ENCODE measurements at places on chromosomes 16 and 17.

- DNase-seq, result no peak
Measured at GRCh38 chr17:64385187-64386083, 5.2 kb downstream of the PECAM1 start.

- DNase-seq, result no peak
Measured at GRCh38 chr17:27996202-27997043, 46.1 kb upstream of the NLK start.

GRCh38 chr16:3474136-3474779 is 21.0 kb downstream of the C16orf90 start:
- DNase-seq, result no peak

DNA sequence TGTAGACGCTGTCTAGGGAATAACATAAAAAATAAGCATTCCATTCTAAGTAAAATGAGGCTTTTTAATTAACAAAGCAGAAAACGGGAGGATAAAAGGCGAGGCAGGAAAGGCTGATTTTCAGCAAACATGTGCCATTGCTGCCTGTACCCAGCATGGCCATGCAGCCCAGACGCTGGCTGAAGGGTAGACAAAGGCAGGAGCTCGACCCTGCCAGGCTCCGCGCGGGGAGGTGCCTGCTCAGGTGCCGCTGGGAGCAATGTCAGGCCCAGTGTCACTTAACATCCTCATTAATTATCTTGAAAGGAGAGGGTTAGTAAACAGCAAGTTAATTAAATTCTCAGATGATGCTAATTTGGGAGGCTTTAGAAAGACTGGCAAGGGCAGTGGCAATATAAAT is 136.0 kb downstream of the ZFHX3 start:
- no peak for DNase-seq

DNA sequence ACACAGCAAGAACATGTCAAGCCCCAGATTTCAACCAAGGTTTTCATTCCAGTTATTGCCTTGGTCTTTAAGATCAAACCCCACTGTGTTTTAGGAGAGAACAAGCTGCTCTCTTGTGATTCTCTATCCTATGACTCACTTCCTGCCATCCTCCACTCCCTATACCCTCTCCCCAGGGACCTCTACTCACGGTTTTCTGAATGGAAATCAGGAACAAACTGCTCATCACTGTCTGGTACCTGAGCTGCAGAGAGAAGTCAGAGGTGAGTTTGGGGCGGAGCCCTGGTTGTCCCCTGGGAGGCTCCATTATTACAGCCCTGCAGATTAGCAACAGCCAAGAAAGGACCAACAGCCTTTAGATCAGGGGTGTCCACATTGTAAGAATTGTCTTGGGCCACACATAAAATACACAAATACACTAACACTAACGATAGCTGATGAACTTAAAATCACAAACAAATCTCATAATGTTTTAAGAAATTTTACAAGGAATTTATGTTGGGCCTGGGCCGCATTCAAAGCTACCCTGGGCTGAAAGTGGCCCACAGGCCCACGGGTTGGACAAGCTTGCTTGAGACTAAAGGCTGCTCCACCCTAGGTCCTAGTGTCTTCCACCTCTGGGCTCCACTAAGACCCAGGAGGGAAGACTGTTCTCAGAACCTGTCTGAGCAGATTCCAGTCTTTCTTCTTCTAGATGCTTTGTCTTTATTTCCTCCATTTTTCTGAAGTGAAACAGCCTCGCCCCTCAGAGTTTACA is 9.7 kb downstream of the ETV4 start:
- DNase-seq, result no peak

DNA sequence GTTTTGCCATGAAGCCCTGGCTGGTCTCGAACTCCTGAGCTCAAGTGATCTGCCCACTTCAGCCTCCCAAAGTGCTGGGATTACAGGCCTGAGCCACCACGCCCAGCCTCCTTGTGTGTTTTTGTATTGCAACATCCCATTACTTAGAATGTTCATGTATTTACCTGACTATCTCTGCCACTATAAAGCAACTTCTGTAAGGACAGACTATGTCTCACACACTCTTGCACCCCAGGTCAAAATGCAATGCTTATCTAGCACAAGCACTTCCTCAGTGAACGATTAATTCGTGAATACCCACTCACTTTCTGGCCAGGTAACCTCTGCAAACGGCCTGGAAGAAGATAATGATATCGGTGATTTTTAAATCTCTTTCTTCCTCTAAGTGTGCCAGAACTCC is 82.6 kb downstream of the NDEL1 start:
- DNase-seq, result no peak

DNA sequence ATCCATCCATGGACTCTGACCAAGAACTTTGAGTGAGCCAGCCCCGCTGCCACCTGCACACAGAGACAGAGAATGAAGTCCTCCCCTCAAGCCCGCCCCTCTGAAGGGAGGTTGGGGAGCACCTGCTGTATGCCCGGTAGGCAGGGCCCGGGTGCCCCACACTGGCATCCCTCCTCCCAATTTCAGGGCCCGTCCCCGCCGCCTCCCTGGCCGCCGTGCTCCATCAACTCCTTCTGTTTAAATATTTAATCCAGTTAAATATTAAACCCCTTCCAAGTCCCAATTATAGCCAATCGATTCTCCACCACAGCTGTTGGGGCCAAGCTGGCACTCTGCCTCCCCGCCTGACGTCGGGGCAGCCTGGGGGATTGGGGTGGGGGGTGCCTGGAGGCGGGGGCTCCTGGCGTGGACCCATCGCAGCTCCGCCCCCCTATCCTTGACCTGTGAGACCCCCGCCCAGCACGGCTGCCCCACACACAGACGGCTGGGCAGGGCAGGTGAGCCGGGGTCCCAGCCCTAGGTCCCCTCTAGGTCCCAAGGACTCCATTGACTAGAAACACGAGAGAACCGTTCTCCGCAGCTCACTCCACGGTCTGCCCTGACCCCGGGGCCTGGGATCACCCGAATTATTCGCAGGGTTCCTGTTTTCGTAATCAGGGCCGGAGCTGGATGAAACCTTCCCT is 18.0 kb upstream of the CACNA1H start:
- no peak for DNase-seq

All from stimulated activated CD4-positive, alpha-beta T cell treated with anti-CD3 and anti-CD28 coated beads, Interleukin-1b, Interleukin-23, amount 100 ng/mL, for 1 hour (primary cell).